Liver (tissue), 10 donors: ENCODE measurements at places on chromosomes 1 and 21. TPM values are rescaled to one million over a fixed set of nuclear protein-coding genes. Genes with fewer than 3 reads are reported as not detected.
A peak's percentile ranks its signal among the peaks of the same experiment; 100 is the strongest.

The MEGF6 gene
- 4.6 TPM for total RNA-seq

The PTPRC gene
- 34.1 TPM for total RNA-seq

DNA sequence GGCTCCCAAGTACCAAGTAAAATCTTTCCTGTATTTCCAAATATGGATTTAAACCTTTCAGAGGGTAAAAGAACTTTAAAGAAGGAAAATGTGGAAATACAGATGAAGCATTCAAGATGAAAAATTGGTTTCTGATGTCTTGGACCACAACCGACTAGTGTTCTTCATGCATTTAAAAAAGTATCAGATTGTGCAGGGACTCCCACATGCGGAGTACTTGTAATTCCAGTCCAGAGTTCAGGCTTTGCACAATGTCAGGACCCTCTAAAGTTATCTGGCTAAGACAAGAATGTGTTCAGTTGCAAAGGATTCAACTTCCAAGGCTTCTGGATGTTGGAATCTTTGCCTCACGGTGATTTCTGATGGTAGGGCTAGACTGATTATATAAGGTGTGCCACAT, 66.7 kb downstream of the RGL1 start:
- peak overlapping the region; percentile 51 for H3K27ac ChIP-seq
- peaks cover 3% of the 10 kb centered on the region for H3K4me1 ChIP-seq
- no peak for DNase-seq
- no peak overlapping the region for H3K4me3 ChIP-seq
- no peaks in the 10 kb centered on the region for H3K27me3 ChIP-seq

DNA sequence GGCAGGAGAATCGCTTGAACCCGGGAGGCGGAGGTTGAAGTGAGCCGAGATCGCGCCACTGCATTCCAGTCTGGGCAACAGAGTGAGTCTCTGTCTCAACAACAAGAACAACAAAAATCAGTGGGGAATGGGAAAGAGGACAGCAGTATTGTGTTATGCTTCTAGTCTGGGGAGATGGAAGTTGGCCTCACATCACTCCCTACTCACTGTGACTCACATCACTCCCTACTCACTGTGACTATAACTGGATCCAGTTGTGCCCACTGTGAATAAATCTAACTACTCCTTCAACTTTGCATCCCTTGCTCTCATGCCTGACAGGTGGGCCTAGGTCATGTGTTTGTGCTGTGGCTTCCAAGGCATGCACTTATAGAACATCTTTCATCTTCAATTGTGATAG, 285.4 kb upstream of the USP24 start:
- H3K27ac ChIP-seq = no peak overlapping the region
- no peaks in the 10 kb centered on the region for H3K27me3 ChIP-seq
- no peaks in the 10 kb centered on the region for H3K36me3 ChIP-seq
- no peak overlapping the region for H3K4me3 ChIP-seq
